GM19239 (cell line): ENCODE measurements at places on chromosomes 2 and 18.

GRCh38 chr2:180676520-180677025 is 303.8 kb upstream of the UBE2E3 start:
- DNase-seq, result no peak

DNA sequence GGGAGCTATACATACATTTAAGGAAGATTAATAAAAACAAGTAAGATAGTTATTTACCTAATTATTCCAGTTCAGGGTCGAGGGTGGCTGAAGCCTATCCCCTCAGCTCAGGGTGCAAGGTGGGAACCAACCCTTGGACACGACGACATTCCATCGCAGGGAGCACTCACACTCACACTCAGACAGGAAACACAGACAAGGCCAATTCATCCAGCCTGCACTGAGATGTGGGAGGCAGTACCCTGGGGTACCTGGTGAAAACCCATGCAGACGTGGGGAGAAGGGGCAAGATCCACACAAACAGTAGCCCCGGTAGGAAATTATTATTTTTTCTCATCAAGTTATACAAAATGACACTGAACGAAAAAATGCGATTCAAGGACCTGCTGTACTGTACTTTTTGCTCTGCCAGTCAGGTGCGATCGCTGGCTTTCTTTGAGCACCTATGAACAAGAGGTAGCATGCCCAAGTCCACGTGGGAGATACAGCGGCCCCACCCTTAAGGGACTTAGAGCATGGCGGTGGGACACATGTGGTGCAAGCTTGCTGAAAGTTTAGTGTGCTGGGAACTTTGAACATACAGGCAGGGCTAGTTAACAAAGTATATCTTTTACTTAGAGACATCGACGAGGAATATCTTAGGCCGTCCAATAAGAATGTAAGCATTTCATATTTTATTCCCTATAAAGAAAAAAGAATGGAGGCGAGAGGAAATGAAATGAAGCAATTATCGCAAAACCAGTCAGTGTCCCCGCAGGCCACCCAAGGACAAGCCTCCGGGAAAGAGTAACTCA is 624 bp downstream of the METTL8 start:
- no peak for DNase-seq

GRCh38 chr18:37551846-37552245 is 13.8 kb downstream of the CELF4 start:
- DNase-seq, result no peak

DNA sequence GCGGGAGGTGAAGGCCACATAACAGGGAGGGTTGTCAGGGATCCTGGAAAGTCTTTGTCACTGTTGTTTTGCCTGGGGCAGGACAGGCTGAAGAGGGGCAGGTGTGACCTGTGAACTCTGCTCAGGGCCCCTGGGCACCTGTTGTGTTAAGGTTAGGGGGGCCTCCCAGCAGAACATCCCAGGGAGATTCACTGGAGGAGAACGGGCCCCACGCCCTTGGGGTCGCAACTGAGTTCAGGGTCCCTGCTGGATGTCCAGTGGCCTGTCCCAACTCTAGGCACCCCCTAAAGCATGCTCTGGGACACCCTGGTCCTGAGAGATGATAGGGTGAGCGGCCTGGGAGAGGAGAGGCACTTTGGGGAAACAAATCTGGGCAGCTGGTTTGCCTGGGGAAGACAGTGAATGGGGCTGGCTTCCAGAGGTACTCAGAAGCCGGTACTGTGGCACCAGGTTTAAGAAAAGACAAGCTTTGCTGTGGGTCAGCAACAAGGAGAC is 22.9 kb downstream of the GPR35 start:
- DNase-seq, result no peak

GRCh38 chr2:7840651-7841380 is 841.0 kb upstream of the ID2 start:
- no peak for DNase-seq

- DNase-seq, result no peak
Observed at GRCh38 chr2:216030216-216030615, 16.9 kb upstream of the MREG start.

DNA sequence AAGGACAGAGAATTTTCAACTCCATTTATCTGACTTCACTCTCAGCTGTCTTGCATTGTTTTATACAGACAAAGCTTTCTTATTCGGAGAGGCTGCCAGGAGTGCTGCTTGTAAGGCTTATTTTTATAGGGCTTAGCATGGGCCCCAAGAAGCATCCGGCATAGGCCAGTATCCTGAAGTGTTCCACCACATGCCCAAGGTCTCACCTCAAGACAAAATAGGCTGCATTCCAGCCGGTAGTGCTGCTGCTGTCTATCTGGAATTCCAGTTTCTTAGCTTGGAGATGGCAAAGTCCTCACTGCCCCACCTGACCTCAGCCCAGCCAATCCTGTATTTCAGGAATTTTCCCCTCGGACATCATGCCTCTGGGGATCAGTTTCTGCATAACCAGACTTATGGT is 47.6 kb upstream of the MCFD2 start:
- DNase-seq, result no peak

GRCh38 chr2:216316743-216317142 is 55.5 kb downstream of the MARCHF4 start:
- DNase-seq, result no peak

GRCh38 chr2:157221394-157221988 is 36.0 kb upstream of the GALNT5 start:
- DNase-seq, result no peak

- DNase-seq, result no peak
Observed at GRCh38 chr2:161090411-161090810, 69.8 kb upstream of the TANK start.

GRCh38 chr2:237488901-237489860 is 2.1 kb downstream of the MLPH start:
- DNase-seq, result no peak

- DNase-seq, result no peak
Observed at GRCh38 chr2:124501575-124502152, 476.6 kb downstream of the CNTNAP5 start.

- peak; percentile 41 for DNase-seq
Observed at GRCh38 chr2:108583903-108584520, 49.7 kb downstream of the LIMS1 start.

DNA sequence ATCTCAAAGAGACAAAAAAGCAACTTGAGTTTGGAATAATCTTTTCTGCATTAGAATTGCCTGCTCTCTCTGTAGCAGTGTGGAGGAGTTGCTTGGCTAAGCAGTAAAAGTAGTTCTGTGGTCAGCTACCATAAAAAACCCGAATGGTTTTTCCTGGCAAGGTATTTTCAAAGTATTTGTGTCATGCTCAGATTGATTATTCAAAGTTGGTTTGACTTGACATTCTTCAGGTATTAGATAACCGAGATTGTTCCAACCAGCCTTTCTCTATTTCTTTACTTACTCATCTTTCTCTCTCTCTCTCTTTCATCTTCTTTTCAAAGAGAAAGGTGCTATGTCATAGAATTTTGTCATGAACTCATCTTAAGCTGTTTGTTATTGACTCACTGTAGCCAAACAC is 404.9 kb downstream of the CPS1 start:
- DNase-seq, result no peak

- DNase-seq, result no peak
Observed at GRCh38 chr18:24063121-24063731, 48.7 kb downstream of the TTC39C start.

- DNase-seq, result no peak
Observed at GRCh38 chr2:235160281-235160810, 208.5 kb downstream of the SH3BP4 start.
